ENCODE measurements at places on chromosomes 4 and X.

DNA sequence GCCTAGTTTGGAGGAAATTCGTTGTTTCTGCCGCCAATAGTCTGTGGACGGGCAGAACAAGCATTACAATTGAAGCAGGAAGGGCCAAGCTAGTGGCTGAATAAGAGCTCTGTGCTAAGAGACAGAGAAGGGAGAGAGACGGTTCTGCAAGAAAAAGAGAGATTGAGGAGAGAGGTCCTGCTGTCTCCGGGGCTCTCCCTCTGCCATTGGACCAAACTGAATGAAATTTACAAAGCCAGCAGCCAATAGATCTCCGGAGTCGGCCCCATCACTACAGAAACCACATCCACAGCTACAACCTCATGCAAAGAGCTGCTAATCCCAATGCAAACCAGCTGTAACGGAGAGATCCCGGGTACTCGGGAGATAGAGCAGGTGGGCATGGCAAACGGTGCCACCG lies at the start of gene NLGN4X:
TSS of gene NLGN4X (minus strand) at position 148 of the 400 bp plus-strand sequence. CDS start 77,401 bp downstream, outside the sequence.
- DNase-seq: no peak

DNA sequence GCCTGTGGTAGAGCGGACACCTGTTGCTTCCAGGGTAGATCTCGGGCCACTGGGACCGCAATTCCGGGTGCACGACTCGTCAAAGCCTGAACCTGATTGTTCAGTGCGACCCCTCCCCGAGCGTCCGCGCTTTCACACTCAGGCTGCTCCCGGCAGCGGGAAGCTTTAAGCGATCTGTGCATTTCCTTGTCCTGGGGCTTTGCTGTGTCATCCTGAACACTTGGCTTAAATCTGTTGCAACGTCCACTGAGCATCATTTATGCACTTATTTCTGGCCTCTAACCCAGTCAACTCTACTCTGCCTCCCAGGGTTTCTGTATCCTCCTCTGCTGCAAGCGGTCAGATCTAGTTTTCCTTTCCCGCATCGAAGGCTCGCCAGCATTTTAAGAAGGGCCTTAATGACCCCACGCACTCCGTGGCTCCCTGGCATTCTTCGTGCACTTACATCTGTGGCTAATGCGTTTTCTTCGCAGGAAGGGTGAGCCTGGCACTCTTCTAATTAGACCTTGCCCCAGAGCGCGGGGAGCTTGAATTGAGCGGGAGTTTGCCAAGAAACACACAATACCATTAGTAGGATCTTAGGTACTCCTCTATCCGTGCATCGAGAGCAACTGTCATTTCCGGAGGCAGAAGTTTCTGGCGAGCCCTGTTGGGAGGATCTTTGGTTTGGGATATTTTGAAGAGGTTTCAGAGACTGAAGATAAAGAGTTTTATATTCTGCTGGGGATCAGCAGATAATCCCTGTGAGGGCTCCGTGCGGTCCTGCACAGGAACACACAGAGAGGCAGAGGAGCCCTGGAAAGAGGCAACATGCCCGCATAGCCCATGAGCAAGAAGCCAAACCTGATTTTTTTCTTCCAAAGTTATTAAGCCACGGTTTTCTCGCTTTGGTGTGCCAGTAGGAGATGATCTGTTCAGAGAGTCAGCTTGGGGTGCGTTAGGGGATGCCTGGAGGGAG lies 654 bp upstream of the DDIT4L start:
- no peak for DNase-seq

DNA sequence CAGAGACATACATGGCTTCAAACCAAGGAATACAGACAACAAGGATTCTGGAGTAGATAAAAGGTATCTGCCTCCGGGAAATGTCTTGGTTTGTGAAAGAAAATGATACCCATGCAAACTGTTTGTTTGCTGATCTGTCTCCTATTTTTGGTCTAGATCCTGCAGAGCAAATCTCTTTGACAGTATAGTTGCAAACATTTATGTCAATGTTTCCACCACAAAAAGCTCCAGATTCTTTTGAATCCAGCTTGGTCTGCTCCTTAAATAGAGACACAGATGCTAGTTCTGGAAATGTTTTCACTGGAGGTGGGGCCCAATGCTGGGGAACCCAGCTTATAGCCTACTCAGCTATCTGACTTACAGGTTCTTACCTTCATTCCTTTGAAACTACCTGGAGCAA lies 119.7 kb downstream of the ATG4A start:
- DNase-seq: no peak

GRCh38 chr4:74394476-74395136 lies 29.7 kb downstream of the EREG start:
- DNase-seq: peak; percentile 82

DNA sequence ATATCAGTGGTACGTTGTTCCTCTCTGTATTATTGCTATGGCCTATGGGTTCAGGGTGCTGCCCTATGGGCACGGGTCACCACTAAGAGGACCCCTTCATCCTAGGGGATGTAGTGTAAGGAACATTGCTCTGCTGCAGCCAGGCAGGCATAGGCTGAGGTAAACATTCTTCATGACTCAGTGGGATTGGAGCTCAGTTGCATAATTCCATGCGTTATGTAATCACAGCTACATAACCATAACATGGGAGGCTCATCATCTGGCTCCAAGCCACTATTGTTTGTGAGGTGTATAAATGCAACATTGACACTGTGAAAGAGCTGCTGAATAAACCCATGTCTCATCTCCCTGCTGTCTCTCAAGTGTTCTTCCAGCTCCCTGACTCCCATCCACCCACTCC lies 375.2 kb downstream of the MAGEE1 start:
- DNase-seq: no peak

- peak; percentile 24 for DNase-seq
Measured at GRCh38 chrX:139559383-139560042, 29.0 kb downstream of the F9 start.

DNA sequence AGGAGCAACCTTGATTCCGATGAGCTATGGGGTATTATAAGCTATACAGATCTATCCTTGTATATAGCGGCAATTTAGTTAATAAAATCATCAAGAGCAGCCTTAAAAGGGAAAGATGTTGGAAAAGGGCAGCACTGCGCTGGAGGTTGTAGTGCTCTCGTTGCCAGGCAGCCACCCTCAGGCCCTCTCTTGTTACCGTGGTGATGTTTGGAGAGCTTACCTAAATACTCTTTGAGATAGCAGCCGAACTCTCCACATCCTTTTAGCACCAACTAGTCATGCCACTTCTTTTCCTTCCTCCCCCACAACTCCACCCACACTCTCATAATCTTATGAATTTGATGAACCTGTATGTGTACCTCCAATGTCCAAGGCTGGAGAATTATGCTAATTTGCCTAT lies 3.8 kb upstream of the RADX start:
- no peak for DNase-seq

GRCh38 chr4:98452091-98452490 lies 190.9 kb downstream of the RAP1GDS1 start:
- DNase-seq: no peak
